ENCODE measurements at places on chromosomes 16 and 17.

- no peak for DNase-seq
Measured at GRCh38 chr16:68367030-68367429, 56.2 kb downstream of the PRMT7 start.

- peak; percentile 79 for DNase-seq
Measured at GRCh38 chr17:42248351-42249179, 27.6 kb downstream of the STAT5B start.

DNA sequence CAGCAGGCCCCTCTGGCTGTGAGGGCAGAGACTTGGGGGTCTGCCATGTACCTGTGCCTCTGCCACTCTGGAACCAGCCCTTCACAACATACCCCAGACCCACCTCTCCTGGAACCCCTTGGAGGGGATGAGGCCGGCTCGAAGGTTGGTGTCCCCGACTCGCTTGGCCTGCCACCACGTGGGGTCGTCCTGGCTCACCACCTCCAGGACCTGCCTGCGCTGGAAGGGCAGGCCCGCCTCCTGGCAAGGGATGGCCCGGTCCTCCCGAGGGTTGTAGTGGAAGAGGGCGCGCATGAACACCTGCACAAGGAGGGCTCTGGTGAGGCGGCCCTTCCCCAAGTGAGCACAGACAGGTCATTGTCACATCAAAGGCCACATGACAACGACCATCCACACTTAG is 12.2 kb downstream of the MPP3 start:
- no peak for DNase-seq

- no peak for DNase-seq
Measured at GRCh38 chr16:72266836-72267235, 94.9 kb upstream of the PMFBP1 start.

DNA sequence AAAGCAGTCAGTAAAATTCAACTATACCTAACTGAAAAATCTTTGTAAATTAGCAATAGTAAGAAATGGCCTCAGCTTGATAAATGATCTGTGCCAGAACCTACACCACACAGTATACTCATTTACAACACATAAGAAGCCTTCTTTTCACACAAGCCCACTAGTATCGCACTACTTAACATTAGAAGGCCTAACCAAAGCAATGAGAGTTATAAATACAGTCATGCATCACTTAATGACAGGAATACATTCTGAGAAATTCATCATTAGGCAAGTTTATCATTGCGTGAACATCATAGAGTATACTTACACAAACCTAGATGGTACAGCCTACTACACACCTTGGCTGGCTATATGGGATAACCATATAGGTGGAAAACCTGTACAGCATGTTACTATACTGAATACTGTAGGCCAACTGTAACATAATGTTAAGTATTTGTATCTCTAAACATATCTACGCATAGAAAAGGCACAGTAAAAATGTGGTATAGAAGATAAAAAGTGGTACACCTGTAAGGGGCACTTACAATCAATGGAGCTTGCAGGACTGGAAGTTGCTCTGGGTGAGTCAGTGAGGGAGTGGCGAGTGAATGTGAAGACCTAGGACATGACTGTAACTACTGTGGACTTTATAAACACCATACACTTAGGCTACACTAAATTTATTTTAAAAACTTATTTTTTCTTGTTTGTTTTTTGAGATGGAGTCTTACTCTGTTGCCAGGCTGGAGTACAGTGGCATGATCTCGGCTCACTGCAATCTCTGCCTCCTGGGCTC is 126.5 kb upstream of the CORO6 start:
- DNase-seq = no peak

GRCh38 chr16:85988723-85989313 is 89.9 kb downstream of the IRF8 start:
- no peak for DNase-seq

DNA sequence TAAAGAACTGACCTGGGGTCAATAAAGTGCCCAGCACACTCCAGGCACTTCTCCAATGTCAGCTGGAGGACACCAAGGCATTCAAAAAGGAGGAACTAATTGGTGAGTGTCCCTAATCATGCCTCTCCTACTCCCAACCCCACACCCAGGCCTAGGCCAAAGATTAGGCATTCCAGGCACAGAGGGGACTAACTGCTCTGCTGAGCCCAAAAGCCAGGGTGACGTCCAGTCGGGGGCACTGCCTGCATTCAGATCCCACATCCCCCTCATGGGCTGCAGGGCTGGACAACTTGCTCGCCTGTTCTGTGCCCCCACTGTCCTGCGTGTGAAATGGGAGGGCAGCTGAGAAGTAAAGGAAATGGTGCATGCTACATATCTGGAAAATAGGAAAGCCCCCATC is 115.4 kb downstream of the DYNLRB2 start:
- DNase-seq = no peak

DNA sequence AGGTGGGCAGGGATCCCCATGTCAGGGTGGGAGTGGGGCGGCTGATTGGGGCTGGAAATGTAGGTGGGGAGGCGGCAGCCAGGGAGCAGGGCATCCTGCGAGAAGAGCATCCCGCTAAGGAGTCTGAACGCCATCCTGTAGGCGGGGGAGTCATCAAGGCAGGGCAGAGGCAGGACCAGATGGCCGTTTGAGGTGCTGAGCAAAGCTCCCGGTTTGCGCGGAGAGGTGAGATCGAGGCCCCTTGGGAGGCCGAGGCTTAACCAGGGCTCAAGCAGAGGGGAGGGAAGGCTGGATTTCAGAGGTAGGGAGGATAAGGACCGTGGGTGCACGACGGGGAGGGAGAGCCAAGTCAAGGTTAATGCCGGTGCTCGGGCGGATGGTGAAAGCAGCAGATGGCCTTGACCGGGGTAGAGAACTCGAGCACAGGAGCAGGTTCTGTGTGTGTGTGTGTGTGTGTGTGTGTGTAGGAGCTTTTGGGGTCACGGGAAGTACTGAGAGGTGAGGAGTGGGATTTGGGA is 472 bp upstream of the NME2 start:
- DNase-seq = no peak

DNA sequence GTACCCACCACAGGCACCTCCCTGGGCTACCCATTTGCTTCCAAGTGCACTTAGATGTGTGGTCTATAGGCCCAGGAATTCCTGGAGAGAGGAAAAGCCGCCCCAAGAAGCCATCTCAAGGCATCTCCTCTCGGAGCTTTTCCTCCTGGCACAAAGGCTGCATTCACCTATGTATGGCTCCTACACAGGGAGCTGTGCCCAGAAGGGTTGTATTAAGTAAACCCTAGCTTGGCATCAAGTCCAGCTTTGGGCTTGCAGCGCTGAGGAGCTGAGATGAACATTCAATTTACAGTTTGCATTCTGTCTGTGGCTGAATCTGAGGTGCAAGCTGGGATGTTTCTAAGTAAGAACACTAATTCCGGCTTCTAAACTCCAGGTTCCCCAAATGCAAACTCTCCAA is 81.3 kb downstream of the CDYL2 start:
- no peak for DNase-seq

DNA sequence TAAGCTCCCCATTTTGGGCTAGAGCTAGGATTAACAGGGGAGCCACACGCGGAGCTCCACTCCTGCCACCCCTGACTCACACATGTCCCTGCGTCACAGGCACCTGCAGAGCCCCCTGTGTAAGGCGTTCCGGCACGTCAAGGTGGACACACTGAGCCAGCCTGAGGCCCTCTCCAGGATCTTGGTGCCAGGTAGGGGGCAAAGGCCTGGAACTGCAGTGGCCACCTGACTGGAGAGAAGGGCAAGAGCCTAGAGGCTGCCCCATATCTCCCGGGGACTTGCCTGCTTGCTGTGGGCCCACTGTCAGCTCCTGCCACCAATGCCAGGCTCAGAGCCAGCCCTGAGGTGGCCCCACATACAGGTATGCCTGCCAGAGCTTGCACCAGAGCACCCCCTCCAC is 33.7 kb downstream of the NECAB2 start:
- DNase-seq = no peak

Data from NCI-H446 treated with DMSO at 0.1 percent for 48 hours (cell line).